ENCODE measurements at places on chromosomes 4 and X. TPM values are rescaled to one million over a fixed set of nuclear protein-coding genes. Genes with fewer than 3 reads are reported as not detected.
A peak's percentile ranks its signal among the peaks of the same experiment; 100 is the strongest.

GRCh38 chrX:37613933-37614332 is 42.5 kb downstream of the LANCL3 start:
- DNase-seq = no peak

- no peak for DNase-seq
Observed at GRCh38 chr4:110640576-110640975, 17.7 kb upstream of the PITX2 start.

- no peak for DNase-seq
Observed at GRCh38 chrX:73903941-73904340, 340.9 kb downstream of the CHIC1 start.

- no peak for DNase-seq
Observed at GRCh38 chr4:19806865-19807264, 444.8 kb upstream of the SLIT2 start.

DNA sequence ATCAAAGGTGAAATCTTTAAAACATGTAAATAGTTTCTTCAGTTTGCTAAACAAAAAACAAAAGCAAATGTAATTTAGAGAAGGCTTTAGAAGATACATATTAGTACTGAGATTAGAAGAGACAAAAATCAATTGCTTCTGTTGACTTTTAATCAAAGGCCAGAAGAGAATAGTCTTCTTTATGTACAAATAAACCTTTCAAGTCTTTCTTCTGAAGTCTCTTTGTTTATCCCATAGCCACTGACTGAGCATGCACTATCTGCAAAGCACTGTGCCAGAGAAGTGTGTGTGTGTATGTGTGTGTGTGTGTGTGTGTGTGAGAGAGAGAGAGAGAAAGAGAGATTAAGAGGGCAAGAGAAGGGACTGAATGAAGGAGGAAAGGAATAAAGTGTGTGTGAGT is 198.4 kb downstream of the GLUD2 start:
- no peak for DNase-seq

RNF175 gene
- 0.57 TPM for total RNA-seq

GRCh38 chr4:133440404-133440803 is 291.3 kb downstream of the PCDH10 start:
- no peak for DNase-seq

DNA sequence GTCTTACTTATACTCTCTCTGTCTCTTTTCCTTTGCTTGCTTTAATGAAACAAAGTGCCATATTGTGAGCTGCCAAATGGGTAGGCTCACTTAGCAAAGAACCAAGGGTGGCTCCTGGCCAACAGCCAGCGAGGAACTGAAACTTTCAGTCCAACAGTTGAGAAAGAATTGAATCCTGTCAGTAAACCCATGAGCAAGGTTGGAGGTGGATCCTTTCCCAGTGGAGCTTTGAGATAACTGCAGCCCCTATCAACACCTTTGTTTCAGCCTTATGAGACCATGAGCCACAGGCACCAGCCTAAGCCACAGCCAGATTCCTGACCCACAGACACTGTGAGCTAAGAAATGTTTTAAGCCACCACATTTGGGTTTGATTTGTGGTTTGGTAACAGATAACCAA is 362.2 kb downstream of the PDGFC start:
- peak; percentile 24 for DNase-seq

- no peak for DNase-seq
Observed at GRCh38 chr4:181688872-181689271, 554.3 kb upstream of the TENM3 start.

PF4V1 gene
- not detected for total RNA-seq

DNA sequence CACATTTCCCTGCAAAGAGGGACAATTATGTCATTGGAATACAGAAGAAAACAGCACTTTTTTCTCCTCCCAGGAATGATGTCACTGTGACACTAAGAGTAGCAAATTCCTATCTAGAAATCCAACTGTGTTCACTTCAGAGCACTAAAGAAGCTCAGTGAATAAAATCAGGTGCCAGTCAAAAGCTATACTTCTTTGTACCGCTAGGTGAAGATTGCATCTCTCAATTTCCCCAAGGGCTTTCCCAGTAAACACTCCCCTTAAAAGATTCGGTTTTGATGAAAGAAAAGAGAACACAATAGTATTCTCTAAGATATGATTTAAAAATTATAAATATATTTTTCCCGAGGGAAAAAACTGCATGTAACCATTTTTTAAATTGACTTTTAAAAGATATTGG is 104.7 kb upstream of the MID1 start:
- no peak for DNase-seq

DNA sequence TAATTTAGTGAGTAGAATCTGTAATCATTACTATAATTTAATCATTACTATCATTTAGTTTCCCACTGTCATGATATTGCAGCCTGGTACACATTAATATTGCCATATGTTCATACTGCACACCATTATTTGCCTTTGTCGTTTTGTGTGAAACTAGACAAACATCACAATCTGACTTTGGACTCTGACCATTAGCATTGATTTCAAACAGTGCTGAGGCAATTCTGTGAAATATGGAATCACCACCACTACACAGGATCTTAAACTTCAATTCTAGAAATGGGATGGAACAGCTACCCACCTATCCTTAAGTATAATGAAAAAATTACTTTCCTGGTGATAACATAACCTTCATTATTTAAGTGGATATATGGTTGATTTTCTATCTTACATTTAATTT is 98.3 kb downstream of the SORBS2 start:
- no peak for DNase-seq

- DNase-seq = no peak
Observed at GRCh38 chr4:43356786-43357185, 464.3 kb downstream of the GRXCR1 start.

SMIM10 gene
- total RNA-seq = 6.7 TPM

GRCh38 chrX:120365320-120365719 is 3.4 kb downstream of the ATP1B4 start:
- DNase-seq = peak; percentile 61

MAP7D2 gene
- total RNA-seq = 0.35 TPM

GRCh38 chrX:2513121-2513664 is 12.4 kb upstream of the DHRSX start:
- DNase-seq = no peak

- DNase-seq = no peak
Observed at GRCh38 chr4:126568652-126569570, 1063.8 kb upstream of the INTU start.

- DNase-seq = no peak
Observed at GRCh38 chr4:164116286-164116685, 621.8 kb downstream of the TMA16 start.

- no peak for DNase-seq
Observed at GRCh38 chrX:110131031-110131430, 128.1 kb downstream of the TMEM164 start.

DNA sequence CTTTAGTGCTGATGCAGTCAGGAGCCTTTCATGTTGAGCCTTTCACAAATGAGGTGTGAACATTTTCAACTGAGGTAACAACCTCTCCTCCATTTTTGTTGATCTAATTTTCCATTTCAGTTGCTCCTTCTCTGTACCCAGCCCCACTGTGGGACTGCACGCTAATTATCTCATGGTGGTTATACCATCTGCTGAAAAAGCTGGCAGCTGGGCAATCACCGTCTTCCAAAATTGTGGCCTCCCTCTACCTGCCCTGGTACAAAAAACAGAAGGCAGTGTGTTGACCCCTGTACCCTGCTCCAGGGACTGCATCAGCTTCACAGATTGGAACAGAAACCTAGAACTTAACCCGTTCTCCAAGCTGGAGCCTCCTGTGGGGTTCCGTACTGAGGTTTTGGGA is 72.4 kb upstream of the LONRF3 start:
- no peak for DNase-seq

DNA sequence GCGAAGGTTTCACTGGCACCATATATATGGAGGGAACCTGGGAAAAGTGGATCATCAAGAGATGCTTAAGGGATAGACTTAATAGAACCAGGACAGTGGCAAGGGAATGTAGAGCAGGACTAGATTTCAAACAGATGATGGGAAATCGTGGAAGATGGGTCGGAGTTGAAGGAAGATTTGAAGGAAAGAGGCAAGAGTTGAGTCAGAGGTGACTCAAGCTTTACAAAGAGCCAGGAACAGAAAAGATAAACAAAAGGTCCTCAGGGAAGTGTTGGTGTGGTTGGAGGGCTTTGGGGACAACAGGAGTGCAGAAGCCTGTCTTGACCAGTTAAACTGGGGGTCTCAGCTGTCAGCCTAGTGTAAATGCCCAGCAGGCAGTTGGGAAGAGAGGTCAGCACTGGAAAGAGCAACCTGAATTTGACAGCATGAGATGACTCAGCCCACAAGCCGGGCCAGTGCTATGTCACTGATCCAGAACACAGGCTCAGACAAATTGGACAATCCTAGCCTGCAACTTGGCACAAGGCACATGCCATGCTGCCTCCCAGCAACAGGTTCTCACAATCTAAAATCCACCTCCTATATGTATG is 230.5 kb downstream of the IDS start:
- no peak for DNase-seq

DNA sequence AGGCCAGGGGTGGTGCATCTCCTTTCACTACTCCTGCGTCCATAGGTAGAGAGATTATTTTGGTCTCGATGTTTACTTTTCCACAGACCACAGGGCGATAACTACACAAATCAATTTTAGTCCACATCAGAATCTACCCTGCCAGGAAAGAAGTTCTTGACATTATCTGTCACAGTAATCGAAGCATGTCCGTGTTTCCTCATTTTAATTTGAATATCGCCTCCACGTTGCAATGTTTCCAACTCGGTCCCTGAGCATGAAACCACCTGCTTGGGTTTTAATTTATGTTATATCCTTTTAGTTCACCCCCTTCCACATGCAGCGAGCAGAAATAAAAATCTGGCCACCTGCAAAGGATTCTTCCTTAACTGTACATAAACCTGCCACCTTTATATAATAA is 100.1 kb upstream of the ATXN3L start:
- no peak for DNase-seq

GRCh38 chrX:24925430-24925829 is 90.3 kb downstream of the ARX start:
- DNase-seq = no peak

VCX2 gene
- total RNA-seq = not detected

- DNase-seq = no peak
Observed at GRCh38 chrX:140034916-140035315, 69.6 kb upstream of the CXorf66 start.

MTHFD2L gene
- 15.3 TPM for total RNA-seq

DNA sequence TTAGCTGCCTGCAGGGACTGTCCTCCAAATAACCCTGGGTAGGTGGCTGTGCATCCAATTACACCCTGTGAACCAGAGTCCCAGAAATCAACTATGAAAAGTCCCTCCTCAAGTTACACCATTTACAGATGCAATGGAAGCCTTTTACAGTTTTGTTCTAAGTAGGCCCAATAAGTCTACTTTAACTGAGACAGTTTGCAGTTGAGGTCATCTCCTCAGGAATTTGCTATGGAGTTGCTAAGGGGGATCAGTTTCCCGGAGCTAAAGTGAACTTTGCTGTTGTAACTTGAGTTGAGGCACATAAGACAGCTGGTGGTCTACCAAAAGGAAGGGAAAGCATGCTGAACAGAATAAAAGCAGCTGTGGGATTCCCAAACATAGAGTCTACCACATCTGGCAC is 121.6 kb upstream of the STK26 start:
- DNase-seq = no peak

- no peak for DNase-seq
Observed at GRCh38 chrX:40310447-40310846, 212.7 kb upstream of the BCOR start.

DNA sequence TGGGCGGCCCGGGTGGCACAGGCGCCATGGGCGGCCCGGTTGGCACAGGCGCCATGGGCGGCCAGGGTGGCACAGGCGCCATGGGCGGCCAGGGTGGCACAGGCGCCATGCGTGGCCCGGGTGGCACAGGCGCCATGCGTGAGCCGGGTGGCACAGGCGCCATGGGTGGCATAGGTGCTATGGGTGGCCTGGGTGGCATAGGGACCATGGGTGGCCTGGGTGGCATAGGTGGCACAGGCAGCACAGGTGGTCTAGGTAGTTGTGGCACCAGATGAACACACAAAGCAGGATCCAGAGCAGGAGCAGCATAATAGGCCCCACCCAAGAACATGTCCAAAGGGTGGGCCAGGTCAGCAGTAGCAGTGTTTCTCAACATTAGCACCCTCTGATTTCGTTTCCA is 4.3 kb downstream of the ESX1 start:
- DNase-seq = no peak

DNA sequence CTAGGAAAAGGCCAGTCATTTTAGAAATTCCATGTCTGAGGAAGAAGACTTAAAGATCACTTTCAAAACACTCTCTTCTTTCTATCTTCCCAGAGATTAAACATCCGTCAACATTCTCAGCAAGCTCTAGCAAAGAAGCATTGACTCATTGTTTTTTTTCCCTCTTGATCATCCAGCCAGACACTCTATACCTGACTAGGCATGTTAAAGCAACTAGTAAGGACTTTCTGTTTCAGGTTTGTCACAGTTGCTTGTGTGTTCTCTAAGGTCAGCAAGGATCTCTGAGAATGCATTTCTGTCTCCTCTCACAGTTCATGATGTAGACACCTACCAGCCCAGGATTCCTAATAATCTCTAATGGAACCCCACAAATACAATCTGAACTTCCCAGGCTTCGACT is 112.2 kb downstream of the IL13RA2 start:
- DNase-seq = no peak

DNA sequence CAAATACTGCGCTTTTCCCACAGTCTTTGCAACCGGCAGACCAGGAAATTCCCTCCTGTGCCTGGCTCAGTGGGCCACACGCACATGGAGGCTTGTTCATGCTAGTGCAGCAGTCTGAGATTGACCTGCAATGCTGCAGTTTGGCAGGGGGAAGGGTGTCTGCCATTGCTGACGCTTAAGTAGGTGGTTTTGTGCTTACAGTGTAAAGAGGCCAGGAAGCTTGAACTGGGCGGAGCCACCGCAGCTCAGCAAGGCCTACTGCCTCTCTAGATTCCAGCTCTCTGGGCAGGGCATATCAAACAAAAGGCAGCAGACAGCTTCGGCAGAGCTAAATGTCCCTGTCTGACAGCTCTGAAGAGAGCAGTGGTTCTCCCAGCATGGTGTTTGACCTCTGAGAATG is 390.5 kb upstream of the TECRL start:
- peak; percentile 15 for DNase-seq

GRCh38 chr4:83870328-83870950 is 334.5 kb downstream of the GPAT3 start:
- no peak for DNase-seq

CXCL10 gene
- total RNA-seq = not detected

SSX4 gene
- total RNA-seq = not detected

FGG gene
- total RNA-seq = not detected

ETDB gene
- total RNA-seq = not detected
